G401 (cell line): ENCODE measurements at places on chromosomes 2 and 18.

GRCh38 chr2:231364961-231365810 is 30.3 kb upstream of the B3GNT7 start:
- DNase-seq = peak; percentile 58

- DNase-seq = no peak
These were observed 153.6 kb downstream of the MTCL1 start for GRCh38 chr18:8858888-8859511.

DNA sequence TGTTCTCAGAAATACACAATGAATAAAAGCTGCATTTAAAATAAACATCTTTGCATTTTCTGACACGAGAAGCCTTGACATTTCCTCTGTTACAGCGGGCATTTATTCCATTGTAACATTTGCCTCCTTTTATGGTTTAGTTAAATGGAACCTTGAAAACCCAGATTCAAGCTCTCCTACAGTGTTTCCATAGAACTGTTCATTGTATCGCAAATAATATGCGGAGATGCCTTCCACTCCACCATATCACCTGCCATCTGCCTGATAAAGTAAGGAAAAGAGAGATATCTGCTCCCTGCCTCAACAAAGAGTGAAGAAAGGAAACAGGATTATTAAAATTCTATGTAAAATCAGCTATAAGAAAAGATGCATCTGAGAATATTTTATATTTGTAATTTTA is 69.8 kb downstream of the CDH19 start:
- DNase-seq = no peak

DNA sequence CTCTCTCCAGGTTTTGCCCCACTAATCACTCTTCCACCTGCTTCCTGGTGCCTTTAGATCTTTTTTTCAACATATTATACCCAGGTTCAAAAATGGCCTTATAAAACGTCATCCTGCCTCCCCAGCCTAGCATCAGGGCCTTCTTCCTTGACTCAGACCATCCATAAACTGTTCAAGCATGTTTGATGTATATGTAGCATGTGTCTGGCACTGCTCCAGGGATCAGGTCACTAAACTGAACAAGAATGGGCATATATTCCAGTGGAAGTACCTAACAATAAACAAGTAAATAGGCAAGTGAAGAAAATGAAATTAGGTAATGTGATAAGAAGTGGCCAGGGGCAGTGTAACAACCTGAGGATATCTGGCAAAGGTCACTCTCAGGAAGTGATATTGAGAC is 141.2 kb downstream of the TRIB2 start:
- no peak for DNase-seq

- no peak for DNase-seq
These were observed 143.7 kb downstream of the MYO5B start for GRCh38 chr18:50051288-50051687.

GRCh38 chr2:44155666-44156446 is 12.8 kb upstream of the PPM1B start:
- no peak for DNase-seq

DNA sequence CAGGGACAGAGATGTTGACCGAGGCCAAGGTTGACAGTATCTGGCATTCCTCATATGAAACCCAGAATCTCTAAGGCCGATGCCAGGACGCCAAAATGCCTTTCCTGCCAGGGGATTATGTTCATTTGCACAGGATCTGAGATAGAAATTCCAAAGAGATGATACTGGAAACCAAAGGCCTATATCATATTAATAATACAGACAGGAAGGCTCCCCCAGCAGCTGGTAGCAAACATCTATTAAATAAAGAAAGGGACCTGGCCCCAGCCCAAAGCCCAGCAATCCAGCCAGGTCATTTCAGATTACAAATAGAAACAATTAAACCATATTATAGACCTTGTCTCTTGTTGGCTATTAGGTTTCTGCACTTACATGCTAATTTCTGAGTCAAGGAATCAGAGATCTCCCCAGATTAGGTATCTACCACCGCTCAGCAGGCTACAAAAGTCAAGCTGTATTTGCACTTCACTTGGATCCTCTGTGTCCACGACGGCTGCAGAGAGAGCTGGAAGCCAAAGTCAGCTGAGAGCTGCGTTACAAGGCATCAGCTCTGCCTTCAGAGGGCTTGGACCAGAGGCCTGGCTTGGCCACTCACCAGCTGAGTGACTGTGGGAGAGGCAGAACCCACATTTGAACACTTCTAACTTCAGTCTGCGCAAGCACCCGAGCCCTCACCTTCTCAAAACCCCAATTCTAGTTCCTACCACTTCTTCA is 269.3 kb upstream of the SIX2 start:
- no peak for DNase-seq

DNA sequence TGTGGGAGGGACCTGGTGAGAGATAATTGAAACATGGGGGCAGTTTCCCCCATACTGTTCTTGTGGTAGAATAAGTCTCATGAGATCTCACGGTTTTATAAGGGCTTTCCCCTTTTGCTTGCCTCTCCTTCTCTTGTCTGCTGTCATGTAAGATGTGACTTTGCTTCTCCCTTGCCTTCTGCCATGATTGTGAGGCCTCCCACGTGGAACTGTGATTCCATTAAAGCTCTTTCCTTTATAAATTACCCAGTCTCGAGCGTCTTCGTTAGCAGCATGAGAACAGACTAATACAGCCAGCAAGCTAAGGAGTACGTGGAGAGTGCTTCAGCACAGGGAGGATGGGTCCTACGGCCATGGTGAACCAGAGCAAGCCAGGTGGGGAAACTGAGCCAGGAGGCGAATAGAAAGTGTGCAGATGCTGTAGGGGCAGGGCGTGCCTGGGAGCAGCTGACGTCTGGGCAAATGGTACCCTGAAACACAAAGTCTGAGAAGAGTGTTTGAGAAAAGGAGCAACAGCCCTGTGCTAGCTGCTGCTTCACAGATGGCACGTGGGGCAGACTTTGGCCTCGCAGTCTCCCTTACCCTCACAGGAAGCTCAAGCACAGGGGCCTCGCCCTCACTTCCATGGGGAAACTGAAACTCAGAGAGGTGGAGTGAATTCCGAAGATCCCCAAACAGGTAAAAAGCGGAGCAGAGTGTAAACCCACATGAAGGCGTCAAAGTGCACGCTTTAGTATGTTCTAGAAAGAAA is 64.2 kb downstream of the MYT1L start:
- DNase-seq = no peak

DNA sequence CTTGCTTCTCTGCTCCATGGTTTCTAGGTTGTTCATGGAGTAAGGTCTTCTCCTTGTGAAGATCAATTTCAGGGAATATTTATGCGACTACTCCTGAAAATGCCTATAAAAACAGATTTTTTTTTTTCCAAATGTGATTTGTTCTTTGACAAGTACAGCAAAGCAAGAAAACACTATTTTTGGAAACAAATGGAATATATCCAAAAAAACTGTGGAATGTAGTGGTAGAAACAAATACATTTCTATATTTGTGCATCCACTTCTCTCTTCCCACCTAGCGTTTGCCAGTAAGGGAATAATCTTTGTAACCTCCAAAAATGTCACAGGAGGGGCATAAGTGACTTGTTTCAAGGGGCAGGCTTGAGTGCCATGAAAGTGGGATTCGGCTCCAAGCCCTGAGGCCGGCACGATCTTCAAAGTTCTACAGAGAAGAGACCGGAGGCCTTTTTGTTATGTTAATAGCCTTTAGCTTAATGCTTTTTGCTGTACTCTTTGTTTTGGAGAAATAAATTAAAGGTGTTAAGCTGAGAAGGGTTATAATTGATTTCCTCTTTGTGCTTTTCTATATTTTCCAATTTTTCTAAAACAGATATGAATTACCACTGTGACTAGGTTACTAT is 200.6 kb downstream of the NRP2 start:
- no peak for DNase-seq

DNA sequence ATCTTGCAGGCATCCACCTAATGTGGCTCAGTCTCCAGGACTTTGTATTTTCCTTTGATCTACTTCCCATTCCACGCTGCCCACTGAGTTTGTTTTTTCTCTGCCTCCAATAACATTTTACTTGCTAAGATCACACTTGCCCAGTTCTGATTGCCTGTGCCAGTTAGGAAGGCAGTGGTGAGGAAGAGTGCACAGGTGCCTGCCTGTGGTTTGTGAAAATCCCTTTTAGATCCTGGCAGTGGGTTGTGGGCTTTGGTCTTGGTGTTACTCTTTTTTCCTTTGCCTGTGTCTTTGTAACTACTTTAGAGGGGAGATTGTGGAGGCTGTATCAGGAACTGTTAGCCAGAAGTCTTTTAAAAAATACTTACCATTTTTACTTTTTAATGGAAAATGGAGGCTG is 36.9 kb upstream of the KCNG2 start:
- no peak for DNase-seq

GRCh38 chr2:197677483-197677882 is 2.1 kb upstream of the RFTN2 start:
- no peak for DNase-seq

DNA sequence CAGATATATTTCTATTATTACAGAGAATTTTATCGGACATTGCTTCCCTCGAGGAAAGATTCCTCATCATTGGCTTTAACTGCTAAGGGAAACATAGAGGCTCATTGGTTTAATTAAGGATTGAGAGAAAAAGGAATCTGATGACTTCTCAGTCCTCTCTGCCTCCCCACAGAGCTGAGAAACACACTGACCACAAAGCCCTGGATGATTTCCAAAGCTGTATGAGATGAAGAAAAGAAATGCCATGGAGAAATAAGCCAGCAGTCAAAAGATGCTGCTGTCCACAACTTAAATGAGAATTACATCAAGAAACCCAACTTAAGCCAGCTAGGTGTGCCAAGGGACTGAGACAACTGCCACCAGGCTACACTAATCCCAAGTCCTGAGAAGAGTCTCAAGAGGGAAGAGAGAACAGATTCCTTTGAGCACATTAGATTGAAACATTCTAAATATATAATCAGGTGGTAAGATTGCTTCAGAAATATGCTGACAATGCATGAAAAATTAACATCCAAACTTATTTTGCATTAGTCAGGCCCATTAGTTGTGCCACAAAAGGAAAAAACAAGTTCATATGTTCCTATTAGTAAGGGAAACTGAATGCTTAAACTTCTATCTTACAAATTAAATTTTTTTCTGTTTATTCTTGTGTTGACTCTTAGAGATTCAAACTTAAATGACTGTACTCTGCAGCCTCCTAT is 308.1 kb upstream of the CYRIA start:
- no peak for DNase-seq

GRCh38 chr2:223613017-223613950 is 11.1 kb upstream of the SCG2 start:
- peak; percentile 88 for DNase-seq

GRCh38 chr2:77519888-77520506 is 2.2 kb downstream of the LRRTM4 start:
- DNase-seq = no peak

GRCh38 chr2:24915796-24916195 is 4.2 kb downstream of the ADCY3 start:
- no peak for DNase-seq

DNA sequence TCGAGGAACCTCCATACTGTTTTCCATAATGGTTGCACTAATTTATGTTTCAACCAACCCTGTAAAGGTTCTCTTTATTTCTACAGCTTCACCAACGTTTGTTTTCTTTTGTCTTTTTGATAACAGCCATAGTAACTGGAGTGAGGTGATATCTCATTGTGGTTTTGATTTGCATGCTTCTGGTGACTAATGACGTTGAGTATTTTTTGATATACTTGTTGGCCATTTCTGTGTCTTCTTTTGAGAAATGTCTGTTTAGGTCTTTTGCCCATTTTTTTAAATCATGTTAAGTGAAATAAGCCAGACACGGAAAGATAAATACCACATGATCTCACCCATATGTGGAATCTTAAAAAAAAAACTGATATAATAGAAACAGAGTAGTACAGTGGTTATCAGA is 74.8 kb upstream of the SMIM21 start:
- DNase-seq = no peak

GRCh38 chr2:134335601-134336000 is 81.7 kb downstream of the MGAT5 start:
- DNase-seq = no peak

- no peak for DNase-seq
These were observed 506.1 kb downstream of the PARD3B start for GRCh38 chr2:205051417-205051816.

DNA sequence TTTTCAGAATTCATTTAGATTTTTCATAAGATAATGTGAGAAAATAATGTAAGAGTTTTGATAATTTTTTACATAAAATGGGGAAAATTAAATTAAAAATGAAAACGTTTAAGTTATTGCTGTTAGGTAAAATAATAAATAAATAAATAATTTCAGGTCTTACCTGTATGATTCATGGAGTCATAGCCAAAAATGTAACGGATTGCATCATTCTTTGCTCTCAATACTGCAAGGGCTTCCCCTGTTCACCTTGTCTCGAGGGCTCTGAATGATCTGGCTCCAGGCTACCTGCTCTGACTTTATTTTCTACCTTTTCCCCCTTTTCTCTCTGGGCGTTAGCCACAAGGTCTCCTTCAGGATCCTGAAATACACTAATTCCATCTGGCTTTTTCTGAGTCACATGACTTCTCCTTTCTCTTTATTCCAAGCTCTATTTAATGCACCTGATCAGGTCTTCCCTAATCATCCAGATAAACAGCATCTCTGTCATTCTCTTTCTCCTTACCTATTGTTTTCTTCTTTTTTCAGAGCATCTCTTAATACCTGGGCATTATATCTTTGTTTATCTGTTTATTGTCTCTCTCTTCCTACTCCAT is 30.0 kb upstream of the CFAP36 start:
- no peak for DNase-seq

DNA sequence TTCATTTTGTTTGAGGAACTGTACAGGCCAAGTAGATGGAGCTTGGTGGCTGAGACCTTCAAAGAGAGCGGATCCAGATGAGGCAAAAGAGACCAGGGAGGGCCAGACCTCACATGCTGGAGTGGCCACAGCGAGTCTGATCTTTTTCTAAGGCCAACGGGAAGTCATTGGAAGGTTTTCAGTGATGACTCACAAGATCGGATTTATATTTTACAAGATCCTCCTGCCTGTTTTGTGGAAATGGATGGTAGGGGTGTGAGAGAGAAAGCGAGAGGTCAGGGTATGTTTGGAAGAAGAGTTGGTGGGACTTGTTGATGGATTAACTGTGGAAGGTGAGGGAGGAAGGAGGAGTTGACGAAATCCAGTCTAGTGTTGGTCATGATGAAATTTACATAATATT is 44.6 kb upstream of the TUBA3D start:
- DNase-seq = no peak
